ENCODE measurements at places on chromosomes 13 and 19.
A peak's percentile ranks its signal among the peaks of the same experiment; 100 is the strongest.

GRCh38 chr13:33817513-33817900 is 442 bp upstream of the RFC3 start:
- DNase-seq, result no peak

DNA sequence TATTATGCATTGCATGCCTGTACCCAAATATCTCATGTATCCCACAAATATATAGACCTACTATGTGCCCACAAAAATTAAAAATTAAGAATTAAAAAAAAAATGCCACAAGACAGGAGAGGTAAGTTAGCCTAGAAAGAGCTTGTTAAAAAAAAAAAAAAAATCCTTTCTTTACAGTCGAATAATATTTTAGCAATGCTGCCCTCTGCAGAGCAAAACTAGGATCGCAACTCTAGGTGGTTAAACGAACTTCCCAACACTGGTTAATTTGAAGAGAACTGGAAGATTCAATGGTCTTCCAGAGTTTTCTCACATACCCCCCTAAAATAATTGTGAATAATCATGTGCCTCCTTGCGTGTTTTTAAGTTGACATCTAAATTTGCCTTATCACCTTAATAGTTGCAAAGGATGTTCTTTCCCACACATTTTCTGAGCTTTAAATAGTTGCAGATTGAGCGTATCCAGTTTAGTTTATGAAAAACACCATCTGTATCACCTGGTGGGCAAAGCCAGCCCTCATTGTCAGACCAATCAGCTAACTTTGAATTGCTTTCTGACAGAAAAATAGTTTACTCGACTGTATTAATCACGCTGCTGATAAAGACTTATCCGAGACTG is 47.4 kb upstream of the RCBTB2 start:
- peak; percentile 76 for DNase-seq

DNA sequence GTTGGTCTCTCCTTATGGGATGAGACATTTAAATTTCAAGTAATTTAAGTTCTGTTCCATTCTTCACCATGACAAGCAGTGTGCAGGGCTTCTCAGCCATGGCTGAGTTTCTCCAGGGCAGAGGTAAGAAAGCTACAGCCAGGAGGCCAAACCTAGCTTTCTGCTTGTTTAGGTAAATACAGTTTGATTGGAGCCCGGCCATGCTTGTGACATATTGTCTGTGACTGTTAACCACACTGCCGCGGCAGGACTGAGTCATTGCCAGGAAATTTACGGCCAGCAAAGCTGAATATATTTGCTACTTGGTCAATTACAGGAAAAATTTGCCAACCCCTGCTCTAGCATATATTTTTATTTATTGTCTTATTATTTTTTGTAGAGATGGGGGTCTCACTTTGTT is 10.7 kb downstream of the NLRP8 start:
- no peak for DNase-seq

DNA sequence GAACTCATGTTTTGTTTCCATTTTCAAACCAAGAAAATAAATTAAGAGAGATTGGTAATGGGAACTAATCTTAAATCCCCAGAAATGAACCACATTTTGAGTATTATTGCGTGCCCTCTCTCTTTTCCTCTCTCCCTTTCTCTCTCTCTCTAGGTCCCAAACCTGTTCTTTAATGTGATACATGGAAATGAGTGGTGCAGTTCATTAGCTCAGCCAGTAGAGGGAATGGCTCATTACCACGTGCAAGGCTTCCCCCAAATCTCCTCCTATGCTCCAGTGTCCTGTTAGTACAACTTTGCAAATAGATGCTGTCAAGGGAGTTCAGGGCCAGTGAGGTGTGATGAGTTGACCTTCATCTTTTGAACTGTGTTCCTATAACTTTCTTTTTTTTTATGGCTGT is 178.4 kb downstream of the FGF9 start:
- no peak for DNase-seq

DNA sequence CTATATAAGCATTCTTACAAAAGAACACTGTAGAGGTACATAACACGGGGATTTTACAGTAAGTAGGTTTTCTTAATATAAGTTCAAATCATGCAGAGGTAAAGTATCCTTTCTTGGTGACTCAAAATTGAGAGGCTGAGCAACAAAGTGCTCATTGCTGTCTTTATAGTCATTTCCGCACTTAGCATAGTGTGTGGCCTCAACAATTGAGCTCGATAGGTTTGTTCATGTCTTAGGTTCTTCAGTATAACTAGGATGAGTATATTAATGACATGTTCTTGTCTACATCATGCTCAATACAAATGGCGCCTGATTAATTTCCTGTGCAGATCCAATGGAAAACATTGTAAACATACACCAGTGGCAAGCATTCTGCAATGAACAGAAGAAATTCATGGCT is 1.4 kb downstream of the WDFY2 start:
- no peak for DNase-seq

- peak; percentile 85 for DNase-seq
Measured at GRCh38 chr19:10699650-10700335, 1.4 kb upstream of the QTRT1 start.

DNA sequence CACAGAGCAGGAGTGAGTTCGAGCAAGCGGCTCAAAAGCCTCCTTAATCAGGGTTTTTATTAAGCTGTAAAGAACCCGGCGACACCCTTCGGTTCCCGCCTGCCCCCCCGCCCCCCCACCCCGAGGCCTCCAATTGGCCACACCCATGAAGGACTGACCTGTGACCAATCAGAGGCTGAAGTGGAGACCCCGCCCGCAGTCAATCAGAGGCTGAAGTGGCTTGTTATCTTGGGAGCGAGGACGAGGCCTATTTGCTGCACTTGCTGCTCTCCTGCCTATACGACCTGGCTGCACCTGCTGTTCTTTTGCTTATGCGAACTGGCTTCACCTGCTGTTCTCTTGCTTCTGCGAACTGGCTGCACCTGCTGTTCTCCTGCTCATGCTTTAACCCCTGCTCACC is 844.9 kb downstream of the OLFM4 start:
- no peak for DNase-seq

DNA sequence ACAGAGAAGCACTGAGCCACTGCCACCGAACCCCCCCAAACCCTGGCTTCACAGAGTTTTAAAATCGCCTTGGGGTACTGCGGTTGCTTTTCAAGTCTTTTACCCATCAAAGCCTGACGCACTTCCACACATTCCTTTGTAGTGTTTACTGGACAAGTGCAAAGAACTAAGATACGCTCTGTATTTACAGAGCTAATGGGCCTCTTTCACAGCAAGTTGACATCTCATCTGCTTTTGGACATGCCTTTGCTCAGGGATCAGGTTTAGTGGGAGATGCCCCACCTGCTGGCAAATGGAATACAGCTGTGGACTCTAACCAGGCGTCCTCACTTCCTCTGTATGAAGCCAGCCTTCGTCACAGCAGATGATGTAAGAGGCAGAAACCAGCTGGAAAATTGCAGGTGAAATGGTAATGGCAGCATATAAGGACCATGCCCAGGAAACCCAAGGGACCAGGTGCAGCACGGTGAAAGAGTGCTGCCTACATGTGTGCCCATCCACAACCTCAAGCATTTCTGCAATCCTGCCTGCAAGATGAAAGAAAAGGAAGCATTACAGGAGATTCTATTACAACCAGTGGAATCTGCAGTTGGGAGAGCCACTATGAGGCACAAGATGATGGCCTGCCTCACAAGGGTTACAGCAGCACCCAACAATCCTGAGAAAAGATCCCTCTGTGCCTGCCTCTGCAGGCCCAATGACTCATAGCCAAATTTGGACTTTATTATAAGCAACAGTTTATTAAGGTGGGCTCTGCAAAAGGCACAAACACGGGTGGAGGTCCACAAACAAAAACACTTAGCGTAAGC is 34.7 kb downstream of the BRD4 start:
- DNase-seq, result no peak

DNA sequence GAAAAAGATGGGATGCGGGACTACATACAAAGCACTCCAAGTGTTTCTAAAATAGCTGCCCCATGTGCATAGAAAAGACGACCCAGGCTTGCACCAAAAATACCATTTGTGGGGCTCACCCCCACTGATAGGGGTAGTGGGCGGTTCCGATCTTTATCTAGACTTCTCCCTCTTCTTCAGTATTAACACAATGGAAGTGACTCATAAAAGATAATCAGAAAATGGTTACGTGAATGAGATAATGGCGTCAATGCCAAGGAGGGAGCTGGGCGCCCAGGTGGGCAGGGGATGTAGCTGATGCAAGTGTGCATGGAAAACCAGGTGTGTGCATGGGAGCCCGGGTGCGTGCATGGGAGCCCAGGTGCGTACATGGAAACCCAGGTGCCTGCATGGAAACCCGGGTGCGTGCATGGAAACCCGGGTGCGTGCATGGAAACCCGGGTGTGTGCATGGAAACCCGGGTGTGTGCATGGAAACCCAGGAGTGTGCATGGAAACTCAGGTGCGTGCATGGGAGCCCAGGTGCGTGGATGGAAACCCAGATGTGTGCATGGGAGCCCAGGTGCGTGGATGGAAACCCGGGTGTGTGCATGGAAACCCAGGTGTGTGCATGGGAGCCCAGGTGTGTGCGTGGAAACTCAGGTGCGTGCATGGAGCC is 32.7 kb downstream of the LAMP1 start:
- no peak for DNase-seq

GRCh38 chr13:46369506-46370277 is 17.4 kb downstream of the RUBCNL start:
- no peak for DNase-seq

DNA sequence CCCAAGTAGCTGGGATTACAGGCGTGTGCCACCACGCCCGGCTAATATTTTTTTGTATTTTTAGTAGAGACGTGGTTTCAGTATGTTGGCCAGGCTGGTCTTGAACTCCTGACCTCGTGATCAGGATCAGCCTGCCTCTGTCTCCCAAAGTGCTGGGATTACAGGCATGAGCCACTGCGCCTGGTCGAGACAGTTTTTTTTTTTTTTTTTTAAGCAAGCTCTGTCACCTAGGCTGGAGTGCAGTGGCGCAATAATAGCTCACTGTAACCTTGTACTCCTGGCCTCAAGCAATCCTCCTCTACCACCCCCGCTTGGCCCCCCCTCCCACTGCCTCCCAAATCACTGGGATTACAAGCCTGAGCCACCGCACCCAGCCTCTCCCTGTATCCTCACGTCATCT is 6.4 kb upstream of the MAP2K7 start:
- no peak for DNase-seq

GRCh38 chr13:94345374-94346195 is 133.9 kb downstream of the DCT start:
- DNase-seq, result no peak

DNA sequence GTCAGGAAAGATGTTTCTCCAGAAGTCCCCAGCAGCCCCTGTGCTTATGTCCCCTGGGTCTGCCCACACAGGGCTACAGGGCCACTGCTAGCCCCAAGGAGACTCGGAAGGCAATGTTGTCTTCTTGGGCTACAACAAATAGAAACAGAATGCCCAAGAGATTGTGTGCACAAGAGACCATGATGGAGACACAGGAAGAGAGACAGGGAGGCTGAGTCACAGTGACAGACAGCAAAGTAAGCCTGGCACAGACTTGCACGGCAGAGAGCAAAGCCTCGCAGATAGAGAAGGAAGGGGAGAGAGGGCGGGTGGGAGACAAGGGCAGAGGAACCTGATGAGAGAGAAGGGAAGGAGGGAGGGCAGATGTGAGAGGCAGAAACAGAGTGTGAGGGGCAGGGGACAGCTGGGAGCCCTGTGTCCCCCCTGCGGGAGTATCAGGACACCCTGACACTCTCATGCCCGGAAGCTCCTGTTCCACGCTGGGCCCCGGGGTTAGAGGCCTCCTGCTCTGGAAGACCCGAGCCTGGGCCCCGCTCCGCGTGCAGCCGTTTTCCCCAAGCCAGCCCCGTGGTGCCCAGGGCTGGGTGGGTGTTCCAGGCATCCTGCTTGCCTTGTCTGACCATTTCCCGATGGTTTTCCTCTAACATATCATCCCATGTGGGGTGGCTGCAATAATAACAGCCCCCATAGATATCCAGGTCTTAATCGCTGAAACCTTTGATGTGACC is 2.7 kb upstream of the PLA2G4C start:
- no peak for DNase-seq

GRCh38 chr13:104270731-104271130 is 1204.5 kb upstream of the SLC10A2 start:
- DNase-seq, result no peak

DNA sequence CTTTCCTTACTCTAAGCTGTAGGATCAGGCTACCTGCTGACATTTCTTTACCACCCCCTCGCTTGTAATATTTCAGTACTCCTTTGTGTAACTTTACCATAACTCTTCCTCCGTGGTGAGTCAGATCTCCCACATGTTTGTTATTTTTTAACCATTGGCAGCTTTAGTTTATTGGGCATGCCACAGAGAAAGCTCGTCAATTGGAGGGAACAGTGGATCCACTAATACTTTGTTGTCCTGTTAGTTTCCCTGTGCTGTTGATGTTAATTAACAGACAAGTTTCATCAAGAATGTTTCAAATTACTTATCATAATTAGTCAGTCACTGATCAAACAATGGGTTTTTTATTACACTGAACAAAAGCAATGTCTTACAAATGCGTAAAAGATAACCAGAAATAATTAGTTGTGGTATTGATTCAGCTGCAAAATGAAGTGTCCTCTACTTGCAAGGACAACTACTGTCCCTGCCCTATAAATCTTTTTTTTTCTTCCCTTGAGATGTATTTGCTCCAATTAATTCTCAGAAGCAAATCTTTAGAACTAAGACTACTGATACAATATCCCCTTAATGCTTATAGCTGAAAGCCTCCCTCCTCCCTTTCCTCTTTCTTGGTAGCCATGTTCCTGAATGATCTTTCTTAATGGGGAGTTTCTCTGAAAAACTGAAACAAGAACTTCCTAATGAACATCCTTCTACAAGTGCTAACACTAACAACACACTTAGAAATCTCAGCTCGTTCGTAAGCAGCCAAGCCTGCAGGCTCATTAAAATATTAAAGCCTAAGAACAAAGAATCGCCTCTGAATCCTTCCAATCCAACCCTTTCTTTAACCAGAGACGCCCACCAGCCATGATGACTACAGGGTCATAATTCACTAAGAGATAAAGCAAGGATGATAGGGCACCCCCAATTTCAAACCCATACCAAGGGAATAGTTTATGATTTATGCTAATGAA is 22.2 kb downstream of the EFNB2 start:
- no peak for DNase-seq

- no peak for DNase-seq
Measured at GRCh38 chr13:36059321-36059720, 71.9 kb downstream of the DCLK1 start.

DNA sequence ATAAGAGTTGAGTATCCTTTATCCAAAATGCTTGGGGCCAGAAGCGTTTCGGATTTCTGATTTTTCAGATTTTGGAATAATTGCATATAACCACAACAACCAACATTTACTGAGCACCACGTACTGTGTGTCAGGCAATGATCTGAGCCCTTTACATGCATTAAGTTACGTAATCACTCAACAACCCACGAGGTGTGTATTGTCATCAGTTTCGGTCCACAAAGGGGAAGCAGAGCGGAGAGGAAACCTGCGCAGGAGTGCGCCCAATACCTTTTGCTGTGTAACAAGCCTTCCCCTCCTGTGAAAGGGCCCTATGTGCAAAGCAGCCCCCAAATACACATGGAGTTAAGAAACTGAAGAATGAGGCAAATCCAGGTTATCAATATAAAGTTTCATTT is 20.7 kb upstream of the NLRP12 start:
- no peak for DNase-seq

- DNase-seq, result no peak
Measured at GRCh38 chr19:58035863-58036262, 2.0 kb downstream of the ZSCAN1 start.

GRCh38 chr19:46935066-46935663 is 74.4 kb downstream of the ARHGAP35 start:
- DNase-seq, result no peak

GRCh38 chr19:42327381-42327780 is 1.9 kb downstream of the MEGF8 start:
- DNase-seq, result no peak

GRCh38 chr13:29551214-29551613 is 44.3 kb downstream of the SLC7A1 start:
- DNase-seq, result no peak

- DNase-seq, result no peak
Measured at GRCh38 chr19:10226376-10227025, 4.6 kb downstream of the S1PR2 start.

All from stimulated activated effector memory CD8-positive, alpha-beta T cell treated with anti-CD3 and anti-CD28 coated beads, Interleukin-12 subunit alpha, Interleukin-12 subunit beta, amount 100 ng/mL, for 72 hours (primary cell).